AG09319 (cell line): ENCODE measurements at places on chromosomes 2 and 18.

DNA sequence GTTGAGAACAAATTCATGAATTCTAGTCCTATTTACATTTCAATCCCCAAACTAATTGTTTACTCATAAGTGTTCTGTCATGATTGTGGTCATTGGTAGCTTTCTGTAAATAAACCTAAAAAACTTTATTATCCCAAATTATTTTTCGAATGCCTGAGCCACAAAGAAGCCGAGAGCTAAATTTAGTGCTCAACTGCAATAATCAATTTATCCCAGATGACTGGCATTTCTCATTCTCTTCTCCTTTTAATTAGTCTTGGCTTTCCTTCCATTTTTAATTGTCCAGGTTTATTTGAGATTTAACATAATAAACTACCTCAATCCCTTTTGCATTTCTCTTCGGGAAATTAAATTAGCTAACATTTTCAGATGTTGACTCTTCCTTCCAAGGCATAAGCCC, 308.3 kb downstream of the ALK start:
- DNase-seq, result no peak

DNA sequence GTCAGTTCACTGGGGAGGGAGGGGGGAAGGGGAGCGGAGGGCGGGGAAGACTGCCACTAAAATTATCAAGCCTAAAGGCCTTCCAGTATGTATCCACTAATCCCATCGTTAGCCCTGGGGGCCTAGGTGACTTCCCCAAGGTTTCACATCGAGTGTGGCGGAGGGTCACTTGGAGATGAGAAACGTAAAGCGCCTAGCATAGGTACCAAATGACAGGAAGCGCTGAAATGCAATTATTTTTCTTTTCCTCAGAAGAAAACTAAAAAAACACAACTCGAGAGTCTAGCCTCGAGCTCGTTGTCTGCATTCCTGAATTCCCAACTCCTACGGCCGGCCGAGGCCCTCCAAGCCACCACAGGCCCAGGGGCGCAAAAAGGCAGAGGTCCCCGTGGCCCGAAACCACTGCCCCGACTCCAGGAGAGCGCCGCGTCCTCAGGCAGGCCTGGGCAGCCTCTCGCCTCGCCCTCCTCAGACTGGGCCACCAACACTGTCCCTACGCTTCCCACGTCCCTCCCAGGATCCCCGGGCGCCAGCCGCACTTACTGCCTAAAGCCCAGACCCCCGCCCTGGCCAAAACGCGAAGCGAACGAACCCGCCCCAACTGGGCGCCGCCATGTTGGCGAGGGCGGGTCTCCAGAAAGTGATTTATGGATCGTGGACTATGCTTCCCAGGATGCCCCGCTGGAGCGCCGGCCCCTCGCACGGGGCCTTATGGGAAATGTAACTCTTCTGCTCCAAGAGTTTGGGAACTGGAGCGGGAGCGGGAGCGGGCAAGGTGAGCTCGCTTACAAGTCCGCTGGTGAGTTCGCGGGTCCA, at the start of gene USP40:
Gene USP40, minus strand, starts transcription at position 642 of the 816 bp plus-strand sequence. CDS start 1,228 bp downstream, outside the sequence.
- peak; percentile 74 for DNase-seq

DNA sequence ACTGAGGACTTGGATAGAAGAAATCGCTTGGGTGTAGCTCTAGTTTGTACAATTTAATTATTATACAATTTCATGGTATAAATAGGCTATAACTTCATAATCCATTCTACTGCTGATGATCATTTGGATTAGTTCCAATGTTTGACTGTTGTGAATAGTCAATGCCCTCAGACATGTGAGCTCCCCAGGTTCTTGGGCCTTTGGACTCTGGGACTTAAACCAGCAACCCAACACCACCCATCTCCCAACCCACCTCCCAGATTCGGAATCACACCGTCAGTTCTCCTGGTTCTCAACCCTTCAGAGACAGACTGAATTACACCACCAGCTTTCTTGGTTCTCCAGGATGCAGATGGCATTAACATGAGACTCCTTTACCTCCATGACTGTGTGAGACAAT, 84.6 kb upstream of the DNMT3A start:
- no peak for DNase-seq

DNA sequence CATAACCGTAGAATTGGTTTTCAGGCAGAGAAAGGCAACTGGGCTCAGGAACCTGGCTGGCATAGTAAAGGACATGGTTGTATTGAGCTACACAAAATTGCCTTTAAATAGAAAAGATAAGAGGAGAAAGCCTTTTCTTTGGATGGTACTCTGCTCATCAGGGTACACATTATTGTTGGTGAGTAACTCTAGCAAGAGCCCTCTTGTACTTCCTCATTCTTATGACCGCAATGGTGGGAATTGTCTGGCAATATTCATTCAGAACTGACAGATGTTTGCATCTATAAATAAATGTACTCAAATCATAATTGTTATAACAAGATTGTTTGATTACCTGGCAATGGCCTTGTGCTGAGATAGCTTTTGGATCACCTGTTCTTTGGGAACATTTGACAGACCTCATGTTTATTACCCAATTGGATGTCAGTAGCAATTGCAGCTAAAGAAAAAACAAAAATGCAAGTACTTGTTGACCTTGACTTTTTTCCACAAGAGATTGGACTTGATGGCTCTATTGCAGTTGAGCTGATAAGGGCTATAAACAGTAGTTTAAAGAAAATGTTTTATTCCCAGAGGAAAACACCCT, 43.9 kb downstream of the MEIS1 start:
- DNase-seq, result no peak

- no peak for DNase-seq
Observed at GRCh38 chr2:1743396-1744150, 742 bp downstream of the PXDN start.

GRCh38 chr2:23446916-23447315, 61.9 kb downstream of the KLHL29 start:
- no peak for DNase-seq

- DNase-seq, result no peak
Observed at GRCh38 chr18:76756531-76757253, 65.7 kb upstream of the ZNF236 start.

- DNase-seq, result no peak
Observed at GRCh38 chr2:118576109-118576855, 271.2 kb downstream of the EN1 start.

- DNase-seq, result no peak
Observed at GRCh38 chr2:127084611-127085316, 22.2 kb downstream of the BIN1 start.

- no peak for DNase-seq
Observed at GRCh38 chr2:179435000-179435399, 170.4 kb upstream of the SESTD1 start.

DNA sequence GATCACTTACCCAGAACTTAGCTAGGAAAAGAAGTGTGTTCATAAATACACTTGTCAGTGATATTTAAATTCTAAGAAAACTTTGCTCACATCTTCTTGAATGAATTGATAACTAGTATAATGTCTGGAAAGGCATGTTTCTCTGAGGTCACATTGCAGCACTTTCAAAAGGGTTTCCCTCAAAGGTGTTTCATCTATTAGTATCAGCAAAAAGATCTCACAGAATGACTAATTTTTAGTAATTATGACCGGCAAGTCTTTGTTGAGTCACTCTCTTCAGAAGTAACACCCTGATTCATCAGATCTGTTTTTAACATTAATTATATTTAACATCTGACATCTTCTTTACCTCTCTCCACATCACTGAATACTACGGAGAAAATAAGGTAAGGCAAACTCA, 222.3 kb downstream of the IKZF2 start:
- DNase-seq, result no peak

GRCh38 chr2:178914259-178914849, 107.1 kb upstream of the TTN start:
- peak; percentile 60 for DNase-seq

- no peak for DNase-seq
Observed at GRCh38 chr18:21702602-21703001, 2.0 kb downstream of the ABHD3 start.

DNA sequence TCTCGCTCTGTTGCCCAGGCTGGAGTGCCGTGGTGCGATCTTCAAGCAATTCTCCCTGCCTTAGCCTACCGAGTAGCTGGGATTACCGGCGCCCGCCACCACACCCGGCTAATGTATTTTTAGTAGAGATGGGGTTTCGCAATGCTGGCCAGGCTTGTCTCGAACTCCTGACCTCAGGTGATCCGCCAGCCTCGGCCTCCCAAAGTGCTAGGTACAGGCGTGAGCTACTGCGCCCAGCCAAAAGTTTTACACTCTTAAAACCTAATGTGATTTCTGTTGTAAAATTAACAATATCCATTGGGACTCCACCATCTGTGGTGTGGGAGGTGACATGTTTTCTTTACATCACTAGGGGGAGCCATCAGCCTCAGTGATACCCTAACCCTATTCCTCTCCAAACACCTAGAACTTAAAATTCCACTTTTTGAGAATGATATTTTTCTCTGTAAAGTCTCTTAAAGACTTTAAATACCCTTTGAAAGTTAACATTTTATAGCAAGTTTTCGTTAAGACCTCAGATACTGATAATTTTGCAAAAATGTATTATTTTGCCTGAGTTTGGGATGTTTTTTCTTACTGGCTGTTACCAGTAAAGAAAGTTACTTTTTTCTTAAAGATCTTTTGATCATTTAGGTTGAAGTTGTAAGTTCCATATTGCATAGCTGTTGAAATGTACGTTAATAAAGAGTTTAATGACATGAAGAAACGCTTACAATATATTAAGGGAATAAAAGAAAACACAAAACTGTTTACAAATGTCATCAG, 11.6 kb upstream of the EIF2AK2 start:
- no peak for DNase-seq

DNA sequence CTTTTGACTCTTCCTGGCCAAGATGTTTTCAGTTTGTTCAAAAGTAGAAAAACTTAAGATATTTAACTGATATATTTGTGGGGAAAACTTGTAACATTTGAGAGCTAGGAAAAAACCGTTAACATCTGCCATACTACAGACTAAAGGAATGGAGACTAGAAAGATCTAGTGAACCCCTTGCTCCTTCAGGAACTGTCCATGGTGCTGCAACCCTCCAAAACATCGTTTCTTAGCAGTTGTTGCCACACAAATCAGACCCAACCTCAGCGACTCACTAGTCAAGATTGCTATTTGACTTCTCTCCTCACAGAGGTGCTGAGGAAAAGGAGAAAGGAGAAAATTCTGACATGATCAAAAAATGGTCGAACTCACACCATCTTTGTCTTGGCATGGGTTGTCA, 393.8 kb upstream of the LYPD1 start:
- no peak for DNase-seq

- no peak for DNase-seq
Observed at GRCh38 chr2:195733831-195734230, 76.8 kb downstream of the SLC39A10 start.

GRCh38 chr18:31497836-31498573, at the start of gene DSG2:
Gene DSG2, plus strand, starts transcription at chr18:31498177. Its CDS starts 75 bp downstream, at chr18:31498252.
- DNase-seq, result no peak

DNA sequence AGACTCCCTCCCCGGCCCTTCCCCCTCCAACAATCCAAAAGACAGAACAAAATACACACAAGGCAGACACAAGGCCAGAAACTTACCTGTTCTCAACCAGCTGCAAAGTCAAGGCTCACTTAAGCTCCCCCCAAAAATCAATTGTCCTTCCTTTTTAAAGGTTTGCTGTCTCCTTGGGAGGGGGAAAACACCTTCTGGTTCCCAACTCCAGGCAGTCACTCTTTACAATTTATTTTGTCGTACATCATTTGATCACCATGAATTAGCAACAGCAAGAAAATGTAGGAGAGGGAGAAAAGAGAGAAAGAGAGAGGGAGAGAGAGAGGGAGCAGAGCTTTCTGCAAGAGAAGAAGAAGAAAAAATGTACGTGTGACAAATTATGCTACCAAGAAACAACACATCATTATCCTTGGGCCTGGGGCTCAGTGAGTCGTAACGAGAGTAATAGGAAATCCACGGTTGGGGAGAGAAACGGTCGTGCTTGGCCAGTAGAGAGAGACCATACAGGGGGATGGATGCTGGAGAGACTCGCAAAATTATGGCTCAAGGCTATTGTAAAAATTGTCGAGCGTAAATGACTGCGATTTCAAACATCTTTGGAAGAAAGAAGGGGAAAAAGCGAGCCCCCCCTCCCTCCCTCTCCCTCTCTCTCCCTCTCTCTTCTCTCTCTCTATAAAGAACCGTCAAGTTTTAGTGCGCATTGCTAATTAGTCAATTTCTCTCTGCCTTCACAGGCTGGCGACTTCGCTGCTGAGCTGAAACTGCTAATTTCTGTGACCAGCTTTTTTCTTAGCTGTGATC, at the start of gene KLHL14:
Gene KLHL14, minus strand, starts transcription at position 443 of the 801 bp plus-strand sequence. CDS start 2,432 bp downstream, outside the sequence.
- DNase-seq, result no peak

DNA sequence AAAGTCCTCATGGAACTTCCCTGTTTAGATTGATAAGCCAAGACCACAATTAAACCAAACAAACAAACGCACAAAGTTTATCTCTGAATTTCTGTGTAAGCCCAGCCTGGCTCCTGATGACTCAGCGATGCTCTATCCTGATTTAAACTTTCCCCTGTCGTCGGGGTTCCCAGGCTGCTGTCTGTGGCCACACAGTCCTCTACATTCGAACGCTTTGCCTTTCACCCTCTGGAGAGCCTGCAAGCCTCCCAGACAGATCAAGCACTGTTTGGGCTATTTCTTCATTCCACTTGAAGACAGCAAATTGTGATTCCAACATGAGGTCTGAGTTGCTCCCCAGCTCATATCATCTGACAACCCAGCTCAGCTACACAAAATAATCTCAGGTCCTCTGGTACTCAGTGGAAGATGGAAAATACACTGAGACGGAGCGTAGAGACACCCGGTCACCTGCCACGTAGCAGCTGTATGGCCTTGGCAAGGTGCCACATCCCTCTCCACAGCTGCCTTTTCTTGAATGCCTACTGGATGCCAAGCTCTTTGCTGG, 51.2 kb downstream of the CYRIA start:
- DNase-seq, result no peak

GRCh38 chr2:222730366-222730999, 59.0 kb downstream of the MOGAT1 start:
- no peak for DNase-seq

DNA sequence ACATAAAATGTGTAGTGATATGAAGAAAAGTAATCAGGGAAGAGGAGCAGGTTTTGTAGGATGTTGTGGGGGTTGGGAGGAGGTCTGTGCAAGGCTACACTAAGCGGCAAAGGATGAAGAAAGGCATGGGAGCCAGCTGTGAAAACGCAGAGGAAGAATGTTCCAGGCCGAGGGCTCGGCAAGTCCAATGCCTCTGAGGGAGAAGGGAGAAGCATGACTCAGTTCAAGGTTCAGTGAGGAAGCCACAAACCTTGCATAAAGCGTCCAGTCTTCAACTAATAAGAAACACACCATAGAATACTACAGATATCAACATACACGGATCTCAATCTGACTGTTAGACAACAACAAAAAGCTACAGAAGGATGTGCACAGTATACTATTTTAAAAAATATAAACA, 16.2 kb downstream of the EPB41L3 start:
- DNase-seq, result peak; percentile 92

- no peak for DNase-seq
Observed at GRCh38 chr2:148493822-148494563, 150.6 kb upstream of the EPC2 start.
